HTR-8/SVneo (cell line): ENCODE measurements at places on chromosomes 5 and 9.

DNA sequence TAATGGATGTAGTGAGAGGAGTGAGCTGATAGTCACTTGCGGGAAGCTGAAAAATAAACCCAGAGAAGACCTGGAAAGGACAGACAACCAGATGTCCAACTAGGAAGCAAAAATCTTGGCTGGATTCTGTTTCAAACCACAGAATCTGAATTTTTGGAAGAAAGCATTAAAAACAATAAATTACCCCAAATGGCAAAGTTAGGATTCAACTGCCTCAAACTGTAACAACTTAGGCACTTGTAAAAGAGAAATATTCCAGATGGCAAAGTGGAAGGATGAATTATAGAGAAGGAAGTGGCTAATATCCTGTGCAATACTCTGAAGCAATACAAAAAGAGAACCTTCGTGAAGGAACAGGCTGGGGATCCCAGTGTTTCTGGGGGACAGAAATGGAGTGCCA is 46.8 kb upstream of the SLIT3 start:
- DNase-seq: no peak

- DNase-seq: peak; percentile 56
Observed at GRCh38 chr9:127854184-127854806, at the start of gene ENG. Gene ENG (minus strand): TSS chr9:127854658. CDS start chr9:127854355, 303 bp downstream.

DNA sequence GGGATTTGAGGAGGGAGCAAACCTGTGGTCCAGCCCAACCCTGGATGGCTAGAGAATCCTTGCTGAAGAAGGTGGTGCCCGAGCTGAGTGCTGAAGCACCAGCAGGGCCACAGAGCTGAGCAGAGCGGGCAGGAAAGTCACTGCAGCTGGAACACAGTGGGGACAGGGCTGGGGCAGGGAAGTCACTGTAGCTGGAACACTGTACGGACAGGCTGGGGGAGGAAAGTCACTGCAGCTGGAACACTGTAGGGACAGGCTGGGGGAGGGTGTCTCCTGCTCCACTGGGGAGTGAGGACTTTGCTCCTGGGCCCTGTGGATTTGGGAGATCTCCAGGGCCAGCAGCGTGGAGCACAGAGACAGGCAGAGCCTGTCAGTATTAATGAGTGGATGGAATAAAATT is 9.0 kb upstream of the SUSD3 start:
- DNase-seq: no peak

DNA sequence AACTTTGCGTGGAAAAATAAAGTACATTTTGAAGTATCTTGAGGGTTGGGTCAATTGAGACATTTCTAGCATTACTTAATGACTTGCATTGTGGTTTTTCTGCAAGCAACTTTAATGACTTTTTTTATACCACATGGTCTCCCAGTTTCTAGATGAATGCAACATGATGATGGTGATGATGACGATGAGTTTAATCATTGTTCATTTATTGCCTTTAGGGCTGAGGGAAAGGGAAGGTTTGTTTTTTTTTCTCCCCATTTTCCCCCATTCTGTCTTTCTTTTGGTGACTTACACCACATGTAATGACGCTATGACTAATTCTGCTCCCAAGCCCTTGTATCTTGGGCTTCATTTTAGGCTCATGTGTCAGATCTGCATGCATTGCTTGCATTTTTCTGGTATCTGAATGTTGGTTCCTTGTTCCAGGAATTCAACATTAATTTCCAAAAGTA is 57.7 kb upstream of the NXNL2 start:
- DNase-seq: peak; percentile 47

- no peak for DNase-seq
Observed at GRCh38 chr5:132947671-132948070, 15.8 kb downstream of the AFF4 start.

GRCh38 chr9:71506821-71507220 is 261.5 kb downstream of the CEMIP2 start:
- no peak for DNase-seq

GRCh38 chr9:90898228-90898627 is 96.6 kb downstream of the SYK start:
- no peak for DNase-seq

- DNase-seq: no peak
Observed at GRCh38 chr5:136094913-136095641, 37.6 kb upstream of the SMAD5 start.

DNA sequence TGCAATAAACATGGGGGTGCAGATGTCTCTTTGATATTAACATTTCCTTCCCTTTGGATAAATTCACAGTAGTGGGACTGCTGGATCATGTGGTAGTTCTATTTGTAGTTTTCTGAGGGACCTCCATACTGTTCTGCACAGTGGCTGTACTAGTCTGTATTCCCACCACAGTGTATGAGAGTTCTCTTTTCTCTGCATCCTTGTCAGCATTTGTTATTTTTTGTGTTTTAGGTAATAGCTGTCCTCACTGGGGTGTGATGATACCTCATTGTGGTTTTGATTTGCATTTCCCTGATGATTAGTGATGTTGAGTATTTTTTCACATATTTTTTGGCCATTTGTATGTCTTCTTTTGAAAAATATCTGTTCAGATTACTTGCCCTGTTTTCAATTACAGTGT is 562.5 kb downstream of the CSNK1G3 start:
- no peak for DNase-seq

DNA sequence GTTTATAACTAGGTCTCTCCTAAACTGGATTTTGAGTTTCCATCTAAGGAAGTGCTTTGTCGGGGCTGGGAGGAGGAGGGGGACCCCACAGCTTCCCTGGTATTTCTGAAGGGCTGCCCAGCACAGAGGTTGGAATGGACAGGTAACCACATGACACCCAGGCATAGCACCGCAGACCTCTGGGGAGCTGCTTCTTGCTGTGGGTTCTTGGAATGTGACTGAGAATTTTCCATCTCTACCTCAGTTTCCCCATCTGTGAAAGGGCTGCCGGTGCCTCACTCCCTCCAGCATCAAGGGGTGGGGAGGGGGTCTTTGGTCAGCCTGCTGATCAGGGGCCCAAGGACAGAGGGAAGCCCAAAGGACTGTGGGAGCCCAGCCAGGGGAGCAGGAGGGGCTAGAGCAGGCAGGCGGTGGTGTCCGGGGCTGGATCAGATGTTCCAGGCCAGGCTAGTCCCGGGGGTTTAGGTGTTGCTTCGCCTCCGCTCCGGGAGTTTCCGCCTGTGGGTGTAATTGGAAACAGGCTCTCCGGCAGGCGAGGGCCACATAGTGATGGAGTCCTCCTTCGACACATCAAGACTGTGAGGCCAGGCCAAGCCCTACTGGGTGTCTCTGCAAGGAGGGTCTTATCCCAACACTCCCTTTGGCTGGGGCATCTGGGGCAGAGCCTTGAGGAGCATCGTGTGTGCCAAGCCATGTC is 3.3 kb downstream of the OLFML2A start:
- DNase-seq: no peak

- no peak for DNase-seq
Observed at GRCh38 chr5:115100319-115100955, 69.3 kb downstream of the TRIM36 start.

GRCh38 chr5:74367241-74367733 is 273.2 kb downstream of the ENC1 start:
- no peak for DNase-seq

GRCh38 chr5:149453618-149454415 is 74.7 kb upstream of the IL17B start:
- no peak for DNase-seq

GRCh38 chr9:70488098-70488792 is 73.8 kb upstream of the KLF9 start:
- no peak for DNase-seq

GRCh38 chr9:2674141-2674824 is 43.0 kb upstream of the KCNV2 start:
- no peak for DNase-seq

GRCh38 chr9:37408933-37409710 is 13.4 kb upstream of the GRHPR start:
- DNase-seq: no peak

DNA sequence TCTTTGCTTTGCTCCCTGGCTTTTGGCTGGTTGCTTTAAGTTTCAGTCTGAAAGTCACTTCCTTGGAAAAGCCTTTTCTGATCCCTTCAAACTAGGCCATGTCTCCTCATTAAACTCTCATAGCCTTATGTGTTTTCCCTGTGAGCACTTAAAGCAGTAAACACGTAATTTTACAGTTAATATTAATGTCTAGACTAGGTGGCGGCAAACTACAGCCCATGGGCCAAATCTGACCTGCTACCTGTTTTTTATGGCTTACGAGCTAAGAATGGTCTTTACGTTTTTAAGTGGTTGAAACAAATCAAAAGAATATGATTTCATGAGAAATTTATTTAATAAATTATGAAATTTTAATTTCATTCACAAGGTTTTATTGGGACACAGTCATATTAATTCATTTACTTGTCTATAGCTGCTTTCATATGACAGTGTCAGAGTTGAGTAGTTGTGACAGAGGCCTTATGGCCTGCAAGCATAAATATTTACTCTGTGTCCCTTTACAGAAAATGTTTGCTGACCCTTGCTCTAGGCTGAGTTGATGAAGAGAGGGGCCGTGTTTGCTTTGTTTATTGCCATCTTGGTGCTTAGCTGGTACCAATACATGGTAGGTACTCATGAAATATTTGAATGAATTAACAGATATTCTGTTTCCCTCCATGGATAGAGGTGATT is 7.4 kb downstream of the SLC44A1 start:
- DNase-seq: no peak

- no peak for DNase-seq
Observed at GRCh38 chr5:132772291-132773070, 4.6 kb downstream of the SEPTIN8 start.

GRCh38 chr5:5523066-5523505 is 100.6 kb downstream of the ICE1 start:
- no peak for DNase-seq

DNA sequence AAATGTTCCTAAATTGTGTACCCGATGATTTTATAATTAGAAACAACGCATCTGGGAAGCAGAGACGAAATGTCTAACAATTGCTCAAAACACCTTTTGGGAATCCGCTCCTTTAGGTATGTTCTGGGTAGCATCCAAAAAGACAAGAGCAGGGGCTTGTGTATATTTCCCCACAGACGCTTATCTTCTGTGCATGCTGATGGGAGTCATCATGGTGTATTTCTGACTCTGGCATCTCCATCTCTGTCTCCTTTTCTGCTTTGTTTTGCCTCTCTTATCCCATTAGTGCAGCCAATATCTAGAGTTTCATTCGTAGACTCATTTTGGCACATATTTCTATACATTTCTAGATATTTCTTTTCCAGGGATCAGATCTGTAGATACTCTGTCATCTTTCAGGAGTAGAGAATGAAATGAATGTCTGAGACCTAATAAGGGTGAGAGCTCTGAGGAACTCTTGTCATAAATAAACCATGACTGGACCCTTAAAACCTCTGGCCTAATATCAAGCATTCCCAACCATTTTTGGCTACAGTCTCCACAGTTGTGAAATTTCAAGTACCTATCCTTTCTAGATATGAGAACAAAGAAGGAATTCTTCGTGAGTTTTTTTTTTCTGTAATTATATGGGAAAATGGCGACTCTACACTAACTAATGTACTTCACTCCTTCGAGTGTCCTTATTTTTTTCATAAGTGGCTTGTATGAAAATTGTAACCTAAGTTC is 508.2 kb downstream of the ACTL7B start:
- no peak for DNase-seq

- DNase-seq: no peak
Observed at GRCh38 chr9:86716326-86716922, 230.9 kb downstream of the GAS1 start.

- no peak for DNase-seq
Observed at GRCh38 chr5:111790295-111790694, 33.3 kb upstream of the NREP start.

GRCh38 chr5:3854188-3854821 is 258.7 kb downstream of the IRX1 start:
- DNase-seq: no peak

DNA sequence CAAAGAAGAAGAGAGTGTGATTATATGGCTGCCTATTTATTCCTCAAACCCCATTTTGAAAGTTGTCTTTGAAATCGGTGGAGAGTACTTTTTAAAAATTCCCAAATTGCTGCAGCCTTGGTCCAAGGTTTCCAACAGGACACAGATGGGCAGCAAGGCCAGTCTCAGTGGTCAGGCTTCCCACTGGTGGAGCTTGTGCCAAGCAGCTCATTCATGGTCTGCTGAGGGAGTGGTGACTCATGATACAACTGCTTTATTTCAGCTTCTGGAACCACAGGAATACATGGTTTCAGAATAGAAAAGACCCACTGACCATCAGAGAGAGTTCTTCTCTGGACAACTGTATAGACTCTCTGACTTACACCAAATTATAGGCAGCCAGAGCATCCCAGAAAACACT is 673.1 kb upstream of the KLF4 start:
- DNase-seq: no peak

GRCh38 chr5:74630453-74631066 is 10.0 kb downstream of the ENC1 start:
- no peak for DNase-seq

GRCh38 chr5:574906-575305 is 37.2 kb upstream of the CEP72 start:
- no peak for DNase-seq

- no peak for DNase-seq
Observed at GRCh38 chr5:170503990-170504596, at the start of gene KCNIP1. Gene KCNIP1 (plus strand): TSS chr5:170504020.

- DNase-seq: no peak
Observed at GRCh38 chr9:26034786-26035185, 356.5 kb upstream of the TUSC1 start.

DNA sequence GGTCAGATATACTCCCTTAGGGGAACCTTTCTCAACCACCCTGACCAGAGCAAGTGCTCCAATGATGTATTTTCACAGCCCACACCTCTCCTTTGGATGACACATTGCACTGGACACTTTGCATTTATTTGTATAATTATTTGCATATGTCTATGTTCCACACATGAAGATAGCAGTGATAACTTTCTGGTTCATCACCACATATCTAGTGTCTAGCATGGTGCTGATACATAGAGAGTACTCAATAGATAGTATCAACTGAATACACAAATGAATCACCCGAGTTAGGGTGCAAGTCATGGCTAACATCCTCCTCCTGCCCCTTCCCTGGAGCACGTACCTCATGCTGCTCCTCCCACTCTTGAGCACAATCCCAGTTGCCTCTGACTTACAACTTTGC is 617.6 kb downstream of the EBF1 start:
- no peak for DNase-seq

DNA sequence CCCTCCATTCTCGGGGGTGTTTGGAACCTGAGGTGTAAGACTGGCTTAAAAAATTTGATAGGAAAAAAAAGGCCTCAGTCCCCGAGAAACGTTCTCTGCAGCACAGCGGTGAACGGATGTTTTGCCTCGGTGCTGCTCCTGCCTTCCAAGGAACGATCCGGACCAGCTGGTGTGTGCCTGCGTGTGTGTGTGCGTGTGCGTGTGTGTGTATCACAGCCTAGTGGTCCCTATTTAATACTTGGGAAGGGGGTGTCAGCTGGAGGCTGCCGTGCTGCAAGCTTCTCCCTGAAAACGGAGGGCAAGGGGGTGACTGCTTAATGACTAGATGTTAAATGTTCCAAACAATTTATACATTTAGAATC is 76.9 kb downstream of the LHX2 start:
- DNase-seq: no peak

GRCh38 chr9:126423916-126424185 is 97.2 kb downstream of the MVB12B start:
- no peak for DNase-seq
